ENCODE measurements at places on chromosomes 5 and 9.
A peak's percentile ranks its signal among the peaks of the same experiment; 100 is the strongest.

- DNase-seq = no peak
Measured at GRCh38 chr5:36070687-36071571, 4.2 kb upstream of the UGT3A2 start.

DNA sequence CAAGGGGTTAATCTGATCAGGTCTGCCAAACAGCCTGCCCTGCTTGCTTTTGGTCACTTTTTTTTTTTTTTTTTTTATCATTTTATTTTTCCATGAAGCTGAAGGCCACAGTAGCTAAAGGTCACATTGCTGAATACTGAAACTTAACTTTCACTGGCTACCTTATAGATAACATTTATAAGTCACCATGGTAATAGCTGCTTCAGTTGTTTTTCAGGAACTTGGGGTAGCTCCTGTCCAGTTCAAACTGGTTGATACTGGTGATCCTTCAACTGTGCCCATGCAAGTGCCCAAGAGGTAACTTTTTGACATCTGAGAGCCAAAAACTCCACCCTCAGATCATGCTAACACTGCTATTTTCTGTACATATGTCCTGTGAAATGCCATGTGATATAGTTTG, 68.3 kb upstream of the RGS7BP start:
- peak; percentile 35 for DNase-seq

- DNase-seq = no peak
Measured at GRCh38 chr9:95433096-95433819, 83.5 kb downstream of the PTCH1 start.

GRCh38 chr9:137138722-137139467, at the start of gene GRIN1:
Gene GRIN1 (plus strand): TSS chr9:137139154. CDS start chr9:137139487, 333 bp downstream.
- no peak for DNase-seq

DNA sequence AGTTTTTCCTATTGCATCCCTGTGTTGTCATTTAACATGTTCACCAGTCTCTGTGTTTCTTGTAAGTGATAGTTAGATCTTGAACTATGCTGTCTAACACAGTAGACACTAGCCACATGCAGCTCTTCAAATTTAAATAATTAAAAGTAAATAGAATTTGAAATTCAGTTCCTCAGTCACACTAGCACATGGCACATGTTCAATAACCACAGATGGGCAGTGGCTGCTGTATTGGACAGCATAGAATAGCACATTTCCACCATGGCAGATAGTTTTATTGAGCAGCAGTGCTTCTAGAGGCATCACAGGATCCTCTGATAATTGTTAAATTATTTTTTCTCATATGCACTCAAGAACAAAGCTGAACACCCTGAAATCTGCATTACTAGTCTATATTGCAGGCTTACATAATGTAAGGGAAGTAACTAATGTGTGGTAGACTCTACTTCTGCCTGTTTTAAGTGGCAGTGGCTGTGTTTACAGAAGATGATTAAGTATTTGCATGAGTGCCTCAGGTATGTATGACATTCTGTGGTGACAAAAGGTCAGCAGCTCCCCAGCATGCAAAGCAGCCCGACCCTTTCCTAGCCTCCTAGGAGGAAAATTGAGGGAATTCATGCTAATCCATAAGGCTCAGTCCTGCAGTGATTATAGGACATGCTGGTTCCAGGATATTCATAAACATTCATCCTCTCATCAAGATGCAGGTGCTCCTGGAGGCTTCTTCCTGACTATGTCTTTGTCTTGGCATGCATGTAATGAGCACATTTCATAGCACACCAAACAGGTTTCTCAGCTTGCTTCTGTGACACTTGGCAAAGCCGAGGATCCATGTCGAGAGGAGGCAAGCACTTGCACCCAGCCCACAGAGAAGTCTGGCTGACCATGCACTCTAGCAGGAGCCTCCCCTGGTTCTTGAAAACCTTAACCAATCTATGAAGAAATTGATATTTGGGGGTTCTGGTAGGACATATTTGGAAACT, 45.5 kb downstream of the SH3RF2 start:
- DNase-seq = no peak

DNA sequence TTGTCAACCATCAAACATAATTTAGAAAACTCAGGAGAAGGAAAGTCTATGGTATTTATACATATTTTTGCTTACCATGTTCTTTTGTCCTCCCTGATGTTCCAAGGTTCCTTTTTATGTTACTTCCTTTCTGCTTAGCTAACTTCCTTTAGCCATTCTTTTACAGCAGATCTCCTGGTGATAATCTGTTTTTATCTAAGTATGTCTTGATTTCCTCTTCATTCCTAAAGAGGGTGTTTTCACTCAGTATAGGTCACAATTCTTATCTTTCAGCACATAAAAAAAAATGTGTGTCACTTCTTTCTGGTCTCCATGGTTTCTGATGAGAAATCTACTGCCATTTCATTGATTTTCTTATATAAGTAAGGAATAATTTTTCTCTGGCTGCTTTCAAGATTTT, 384.4 kb upstream of the PDE4D start:
- DNase-seq = no peak

- no peak for DNase-seq
Measured at GRCh38 chr5:75367401-75367800, 30.4 kb downstream of the HMGCR start.

DNA sequence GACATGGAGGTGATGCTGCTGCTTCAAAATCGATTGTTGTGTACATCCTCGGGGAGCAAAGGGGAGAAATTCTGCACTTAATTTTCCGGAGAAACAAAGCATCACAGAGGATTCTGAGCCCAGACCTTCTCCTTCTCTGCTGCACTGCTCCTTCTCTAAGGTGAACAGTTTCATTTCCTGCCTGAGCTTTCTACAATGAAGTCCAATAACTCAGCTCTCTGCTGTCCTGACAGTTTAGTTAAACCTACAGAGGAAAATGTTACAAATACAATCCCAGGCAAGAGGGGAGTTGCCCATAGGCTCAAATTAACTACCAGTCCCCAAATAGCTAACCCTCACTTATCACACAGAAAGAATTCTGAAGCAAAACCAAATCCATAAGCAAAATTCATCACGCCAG, 206.3 kb downstream of the EFNA5 start:
- no peak for DNase-seq

GRCh38 chr5:68194386-68194785, 21.2 kb upstream of the PIK3R1 start:
- no peak for DNase-seq

DNA sequence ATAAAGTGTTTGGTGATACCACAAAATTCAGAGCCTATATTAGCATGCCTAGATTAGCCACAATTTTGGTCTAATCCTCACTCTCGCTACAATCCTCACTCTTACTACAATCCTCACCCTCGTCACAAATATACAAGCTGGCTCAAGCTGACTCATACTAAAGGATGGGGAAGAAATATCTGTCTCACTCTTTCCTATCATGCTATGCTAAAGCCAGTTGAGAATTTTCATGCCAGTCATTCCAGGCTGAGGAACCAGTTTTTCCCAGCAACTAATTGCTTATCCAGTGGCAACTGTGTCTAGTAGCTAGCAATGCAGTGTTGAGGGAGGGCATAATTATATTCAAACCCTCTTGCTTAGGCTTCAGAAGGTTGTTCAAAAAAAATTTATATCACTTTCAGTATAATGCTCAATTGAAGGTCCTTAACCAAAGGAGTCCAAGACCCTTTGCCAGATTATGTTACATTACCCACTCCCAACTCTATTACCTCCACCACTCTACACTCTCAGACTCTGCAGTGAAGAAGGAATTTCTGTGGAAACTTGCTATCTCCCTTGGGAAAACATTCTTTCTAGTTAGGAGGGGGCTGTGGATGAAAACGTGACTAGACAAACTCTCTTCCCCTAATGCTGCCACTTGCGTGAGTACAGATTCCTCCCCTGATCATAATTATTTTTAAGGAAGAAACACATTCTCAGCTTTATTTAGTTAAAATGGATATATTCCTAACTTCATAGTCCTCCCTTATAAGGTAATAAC, 810.3 kb upstream of the ACO1 start:
- DNase-seq = peak; percentile 9

- no peak for DNase-seq
Measured at GRCh38 chr9:33649463-33649862, 125.4 kb downstream of the ANKRD18B start.

GRCh38 chr9:126519660-126520420, 93.9 kb upstream of the LMX1B start:
- DNase-seq = no peak

DNA sequence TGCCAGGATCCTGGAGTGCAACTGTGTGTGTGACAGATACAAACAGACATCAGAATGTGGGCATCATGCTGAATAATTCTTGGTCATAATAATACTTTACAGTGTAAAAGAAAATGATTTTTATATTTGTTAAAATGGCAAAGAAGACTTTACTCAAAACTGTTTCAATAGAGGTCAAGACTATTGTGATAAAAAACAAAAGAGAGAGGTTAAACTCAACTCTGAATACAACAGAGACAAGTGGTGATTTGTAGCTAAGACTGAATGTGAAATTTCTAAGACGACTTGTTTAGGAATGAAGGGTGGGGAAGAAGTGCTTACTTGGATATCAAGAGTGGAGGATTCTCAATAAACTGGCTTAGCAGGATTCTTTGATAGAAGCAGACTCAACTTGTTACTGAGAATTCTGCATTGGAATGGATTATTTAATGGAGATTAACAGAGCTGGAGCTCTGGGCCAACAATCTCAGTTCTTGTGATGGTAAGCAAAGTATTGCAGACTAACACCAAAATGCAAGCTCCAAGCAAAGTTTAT, 457.4 kb upstream of the CDH18 start:
- DNase-seq = no peak

DNA sequence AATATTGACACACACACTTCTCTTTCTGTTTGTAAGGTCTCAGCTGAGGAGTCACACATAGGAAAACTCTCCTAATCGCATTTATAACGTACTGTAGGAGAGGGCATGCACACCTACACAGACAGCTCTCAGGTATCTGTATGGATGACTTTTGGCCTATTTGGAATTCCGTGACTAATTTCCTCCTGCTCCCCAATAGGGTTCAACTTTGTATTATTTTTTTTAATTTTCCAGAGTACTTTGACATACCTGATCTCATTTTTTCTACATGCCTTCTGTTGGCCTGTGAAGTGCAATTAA, 195.9 kb downstream of the ARHGAP26 start:
- DNase-seq = no peak

DNA sequence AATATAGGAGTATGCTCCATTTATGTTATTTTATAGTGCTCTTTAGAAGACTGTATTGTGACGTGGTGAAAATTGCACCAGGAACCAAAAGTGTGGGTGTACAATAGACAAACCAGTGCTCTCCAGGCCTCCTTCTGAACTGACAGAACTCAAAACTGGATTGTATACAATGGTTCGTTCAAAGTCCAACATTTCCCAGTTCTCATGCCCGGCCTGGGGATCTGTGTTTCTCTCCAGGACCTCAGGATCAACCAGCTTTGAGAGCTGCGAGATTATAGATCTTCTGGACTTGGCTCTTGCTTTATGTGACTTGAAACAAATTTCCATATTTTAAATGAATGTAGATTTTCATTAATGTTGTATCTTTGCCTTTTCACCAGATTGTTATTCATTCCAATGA, 60.8 kb upstream of the CER1 start:
- DNase-seq = no peak

DNA sequence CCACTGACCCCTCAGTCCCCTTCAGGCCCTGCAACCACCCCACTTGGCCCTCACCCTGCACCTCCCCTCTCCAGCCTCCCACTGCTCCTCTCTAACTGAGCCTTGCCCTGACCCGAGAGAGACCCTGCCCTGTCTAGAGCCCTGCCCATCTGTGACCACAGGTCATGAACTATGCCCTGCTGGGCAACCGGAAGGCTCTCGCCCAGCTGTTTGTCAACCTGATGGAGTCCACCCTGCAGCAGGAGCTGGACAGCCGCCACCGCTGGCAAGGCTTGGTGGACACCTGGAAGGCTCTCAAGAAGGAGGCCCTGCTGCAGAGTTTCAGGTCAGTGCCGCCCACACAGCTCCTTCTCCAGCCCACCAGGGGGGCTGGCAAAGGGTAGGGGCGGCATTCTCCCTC, 9.4 kb downstream of the CCDC180 start:
- no peak for DNase-seq

DNA sequence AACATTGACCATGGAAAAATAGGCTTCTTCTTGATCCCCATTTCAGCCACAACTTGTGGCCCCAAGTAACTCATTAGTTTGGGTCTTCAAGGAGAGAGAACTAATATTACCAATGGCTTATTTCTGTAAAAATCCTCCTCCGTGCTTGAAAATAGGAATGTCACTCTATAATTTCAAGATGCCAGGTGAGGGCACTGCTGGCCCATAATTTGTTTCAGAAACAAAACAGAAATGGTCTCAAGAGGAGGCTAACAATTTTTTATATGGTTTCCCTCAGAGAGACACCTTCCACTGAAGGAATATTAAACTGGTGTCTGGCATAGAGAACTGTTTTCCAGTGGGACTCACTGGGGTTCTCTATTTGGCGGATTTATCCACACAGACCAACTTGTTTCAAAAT, 437.0 kb upstream of the TRPC7 start:
- no peak for DNase-seq

DNA sequence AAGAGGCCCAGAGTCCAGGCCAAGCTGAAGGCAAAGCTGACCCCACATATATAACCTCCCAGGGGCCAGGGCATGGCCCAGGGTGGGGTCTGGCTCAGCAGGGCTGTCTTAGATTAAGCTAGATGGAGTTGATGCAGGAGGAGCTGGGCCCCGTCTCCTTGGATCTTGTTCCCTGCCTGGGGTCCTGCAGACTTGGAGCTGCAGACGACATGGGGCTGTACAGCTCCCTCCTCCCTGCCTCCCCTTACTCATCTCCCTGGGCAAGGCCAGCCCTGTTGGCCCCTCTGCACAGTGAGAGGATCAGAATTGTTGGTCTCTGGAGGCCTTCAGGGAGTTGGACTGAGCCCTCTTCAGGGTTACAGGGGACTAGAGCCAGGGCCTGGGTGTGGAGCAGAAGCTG, 134.9 kb downstream of the RGS3 start:
- no peak for DNase-seq

DNA sequence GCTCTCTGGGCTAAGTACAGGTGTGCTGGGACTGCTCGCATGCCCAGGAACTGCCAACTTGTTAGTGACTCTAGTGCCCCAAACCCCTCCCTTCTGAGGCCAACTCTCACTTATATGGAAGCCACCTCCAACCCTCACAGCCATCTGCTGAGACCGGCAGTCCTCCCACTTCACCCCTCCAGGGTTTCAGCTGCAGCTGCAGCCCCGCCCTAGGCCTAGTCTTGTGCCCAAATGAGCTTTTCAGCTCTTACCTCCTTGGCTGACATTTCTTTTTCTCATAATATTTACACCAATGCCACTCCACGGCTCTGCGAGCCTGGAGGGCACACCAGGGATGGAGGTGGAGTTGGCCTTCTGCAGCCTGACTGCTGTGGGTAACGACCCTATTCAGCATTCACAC, 166.6 kb downstream of the ROR2 start:
- no peak for DNase-seq

Data from muscle of back (tissue), 13 donors.